ENCODE measurements at places on chromosomes 13 and 19. TPM values are rescaled to one million over a fixed set of nuclear protein-coding genes. Genes with fewer than 3 reads are reported as not detected.

Gene PRKCG
- not detected for total RNA-seq

Gene IL17D
- 0.55 TPM for total RNA-seq

Gene EXOSC5
- total RNA-seq: 14.4 TPM

Gene TMEM59L
- 1.5 TPM for total RNA-seq

Gene IGSF23
- not detected for total RNA-seq

Gene CASP14
- not detected for total RNA-seq

Gene DNM2
- total RNA-seq: 201 TPM

Gene CD79A
- not detected for total RNA-seq

Gene HSPB6
- total RNA-seq: 676 TPM

Gene PDE4C
- total RNA-seq: 1.2 TPM

Gene USPL1
- 10.5 TPM for total RNA-seq

Gene BCKDHA
- 49.2 TPM for total RNA-seq

Gene CYP2B6
- not detected for total RNA-seq

Gene LAIR2
- not detected for total RNA-seq

Gene FGF22
- not detected for total RNA-seq

Gene ZNF181
- 21.6 TPM for total RNA-seq

Gene ZNF627
- total RNA-seq: 5.2 TPM

Gene DNASE2
- 19.2 TPM for total RNA-seq

Gene AMER2
- not detected for total RNA-seq

Gene ZNF844
- 14.9 TPM for total RNA-seq

Gene ZNF667
- total RNA-seq: 5.6 TPM

Gene PNMA8A
- total RNA-seq: 9.4 TPM

Gene LILRA5
- total RNA-seq: 1.2 TPM

Gene CCDC194
- total RNA-seq: not detected

Gene IRGC
- total RNA-seq: not detected

Gene CEACAM16
- not detected for total RNA-seq

Gene PCP2
- total RNA-seq: 6.5 TPM

Gene SIPA1L3
- total RNA-seq: 10.5 TPM

Gene SERPINE3
- not detected for total RNA-seq

Gene ZNF536
- 6.4 TPM for total RNA-seq

Gene PDX1
- not detected for total RNA-seq

Gene DOHH
- total RNA-seq: 11.0 TPM

Gene RXFP2
- total RNA-seq: not detected

Gene CLEC17A
- total RNA-seq: not detected

Gene VSTM2B
- total RNA-seq: not detected

Gene SMG9
- total RNA-seq: 17.9 TPM

Gene ATP4A
- total RNA-seq: not detected

Gene FUT1
- 1.6 TPM for total RNA-seq

Gene RUBCNL
- total RNA-seq: 0.69 TPM

Gene THSD8
- 2.2 TPM for total RNA-seq

Gene ZNF468
- total RNA-seq: 8.1 TPM

Gene IL4I1
- not detected for total RNA-seq

Gene WDR88
- not detected for total RNA-seq

Gene TEX29
- 0.32 TPM for total RNA-seq

Gene SHANK1
- 0.32 TPM for total RNA-seq

Gene OR7E24
- not detected for total RNA-seq

Measured in left ventricle myocardium superior (tissue), 1 donor.